ENCODE measurements at places on chromosomes 13 and 19.

DNA sequence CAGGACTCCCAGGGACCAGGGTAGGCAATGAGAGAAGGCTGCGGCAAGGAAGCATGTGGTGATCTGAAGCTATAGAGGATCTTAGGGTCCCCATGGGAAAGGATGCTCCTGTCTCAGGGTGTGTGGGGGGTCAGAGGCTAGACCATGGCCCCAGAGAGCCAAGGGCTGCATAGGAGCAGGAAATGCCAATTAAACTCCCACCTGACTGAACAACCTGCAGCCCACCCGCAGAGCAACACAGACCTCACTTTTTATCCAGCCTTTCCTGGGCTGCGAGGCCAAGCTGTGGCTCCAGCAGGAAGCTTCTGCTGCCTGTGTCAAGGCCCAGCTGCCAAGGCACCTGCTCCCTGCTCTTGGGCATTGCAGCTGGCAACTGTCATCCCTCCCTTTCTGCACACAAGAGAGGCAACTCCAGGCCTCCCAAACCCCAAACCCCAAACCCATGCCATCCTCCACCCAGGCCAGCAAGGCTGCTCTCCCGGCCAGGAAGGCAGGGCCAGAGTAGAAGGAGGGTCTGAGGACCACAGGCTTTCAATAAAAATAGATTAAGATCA, 290.1 kb downstream of the FOXO1 start:
- no peak for DNase-seq

DNA sequence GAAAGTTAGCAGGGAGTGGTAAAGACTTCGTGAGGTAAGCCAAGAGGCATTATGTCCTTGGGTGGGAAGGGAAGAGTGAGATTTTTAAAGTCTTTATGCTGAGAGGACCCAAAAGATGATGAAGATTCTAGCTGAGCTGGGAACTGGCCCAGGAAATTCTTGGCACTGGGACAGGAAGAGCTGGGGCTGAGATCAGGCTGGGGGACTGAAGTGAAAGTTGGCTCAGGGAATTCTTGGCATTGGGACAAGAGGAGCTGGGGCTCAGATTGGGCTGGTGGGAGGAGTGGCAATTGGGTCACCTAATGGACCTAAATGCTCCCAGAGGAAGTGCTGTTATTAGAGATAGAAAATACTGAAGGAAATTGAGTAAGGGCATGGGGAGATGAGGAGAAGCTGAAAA, 8.8 kb downstream of the SCEL start:
- DNase-seq, result peak; percentile 33

DNA sequence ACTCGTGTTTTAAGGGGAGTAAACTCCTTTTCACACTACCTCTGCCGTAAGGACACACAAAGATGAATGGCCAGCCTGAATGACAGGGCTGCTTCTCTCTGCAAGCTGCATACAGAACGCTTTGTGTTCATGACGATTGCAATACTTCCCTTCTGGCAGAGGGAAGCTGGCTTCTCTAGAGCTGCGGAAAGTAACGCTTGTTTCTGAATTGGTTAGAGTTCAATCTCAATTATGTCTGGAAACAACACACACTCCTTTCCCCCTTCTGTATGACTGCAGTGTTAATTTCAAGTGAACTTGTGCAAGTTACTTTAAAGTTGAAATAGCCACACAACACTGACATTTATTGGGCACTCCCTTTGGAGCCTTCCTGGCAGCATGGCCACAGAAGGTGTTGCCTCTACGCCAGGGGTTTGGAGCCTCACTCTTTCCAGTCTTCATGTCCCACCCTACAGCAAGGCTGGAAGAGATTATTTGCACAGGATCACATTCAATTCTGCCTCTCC, 242.6 kb downstream of the NDFIP2 start:
- DNase-seq, result no peak

- no peak for DNase-seq
These were observed at the start of gene ZIC5 for GRCh38 chr13:99971576-99972189. ZIC5 (minus strand) TSS chr13:99971767; CDS start chr13:99971603, 164 bp downstream.

DNA sequence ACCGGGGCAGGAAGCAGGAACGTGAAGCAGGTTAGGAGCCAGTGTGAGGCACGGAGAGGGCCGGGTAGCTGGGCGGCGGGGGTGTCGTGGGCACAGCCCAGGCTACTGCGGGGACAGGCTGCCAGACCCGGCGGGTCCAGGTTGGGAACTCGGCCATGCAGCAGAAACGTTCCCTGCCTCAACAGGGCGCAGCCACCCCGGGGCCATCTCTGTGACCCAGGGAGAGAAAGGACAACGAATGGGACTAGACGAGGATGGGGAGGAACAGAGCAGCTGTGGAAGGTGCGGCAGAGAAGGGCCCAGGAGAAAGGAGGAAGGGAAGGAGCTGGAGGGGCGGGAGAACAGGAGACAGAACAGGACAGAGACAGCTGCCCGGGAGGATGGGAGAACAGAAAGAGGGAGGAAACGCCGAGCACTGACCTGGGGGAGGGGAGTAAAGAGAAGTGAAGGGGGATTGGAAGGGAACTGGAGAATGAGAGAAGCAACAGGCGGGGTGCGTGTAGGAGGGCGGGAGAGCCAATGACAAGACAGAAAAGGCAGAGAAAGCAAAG, 12.9 kb upstream of the GARIN5A start:
- no peak for DNase-seq

DNA sequence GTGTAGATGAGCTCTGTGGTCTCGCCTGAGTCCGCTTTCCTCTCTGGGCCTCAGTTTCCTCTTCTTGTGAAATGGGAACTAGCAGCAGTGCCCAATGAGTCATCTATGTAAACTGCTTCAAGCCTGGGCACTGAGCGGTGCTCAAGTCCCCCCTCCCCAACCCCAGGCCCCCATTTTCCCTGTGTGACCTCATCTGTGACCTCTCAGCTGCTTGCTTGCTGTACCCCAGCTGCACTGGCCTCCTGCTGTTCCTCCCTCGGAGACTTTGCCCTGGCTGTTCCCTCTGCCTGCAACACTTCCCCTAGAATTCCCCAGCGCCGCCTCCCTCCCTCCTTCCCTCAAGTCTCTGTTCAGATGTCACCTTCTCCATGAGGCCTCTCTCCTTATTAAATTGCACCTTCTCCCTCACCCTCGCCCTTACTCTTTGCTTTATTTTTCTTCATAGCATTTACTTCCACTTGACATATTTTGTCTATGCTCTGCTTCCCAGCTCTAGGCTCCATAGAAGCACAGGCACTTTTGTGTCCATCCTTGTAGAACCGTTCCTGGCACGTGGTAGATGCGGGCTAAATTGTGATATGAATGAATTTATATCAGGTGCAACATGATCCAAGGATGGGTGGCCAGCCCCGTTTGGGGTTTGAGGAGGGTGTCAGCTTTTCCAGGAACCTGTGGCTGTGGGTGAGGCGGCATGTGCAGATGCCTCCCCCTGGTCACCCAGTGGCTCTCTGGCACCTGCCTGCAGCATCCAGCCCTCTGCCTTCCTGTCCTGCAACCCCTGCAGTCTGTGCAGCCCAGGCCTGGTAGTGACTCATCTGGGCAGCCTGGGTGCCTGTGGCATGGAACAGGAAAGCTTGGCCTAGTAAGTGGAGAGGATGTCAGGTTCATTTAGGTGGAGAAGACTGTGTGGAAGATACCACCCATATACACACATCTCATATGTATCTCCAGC, 26.3 kb downstream of the SIPA1L3 start:
- DNase-seq, result no peak

DNA sequence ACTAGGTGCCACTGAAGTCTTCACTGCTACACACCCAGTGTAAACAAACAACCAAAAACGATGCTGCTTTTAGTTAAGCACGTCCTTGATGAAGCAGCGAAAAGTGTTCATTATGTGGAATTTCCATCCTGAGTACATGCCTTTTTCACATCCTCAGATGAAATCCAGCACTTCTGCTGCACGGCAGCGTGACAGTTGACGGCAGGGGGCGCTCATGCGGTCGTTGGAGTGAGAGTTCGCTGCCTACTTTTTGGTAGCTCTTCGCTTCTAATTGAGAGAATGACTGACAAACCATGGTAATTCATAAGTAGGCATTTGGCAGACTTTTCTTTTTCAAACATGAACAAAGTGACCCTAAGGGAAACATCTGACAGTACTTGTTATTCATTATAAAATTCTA, 1124.9 kb downstream of the EFNB2 start:
- DNase-seq, result peak; percentile 4

- DNase-seq, result no peak
These were observed 328.6 kb downstream of the SUCLA2 start for GRCh38 chr13:47672245-47673008.

DNA sequence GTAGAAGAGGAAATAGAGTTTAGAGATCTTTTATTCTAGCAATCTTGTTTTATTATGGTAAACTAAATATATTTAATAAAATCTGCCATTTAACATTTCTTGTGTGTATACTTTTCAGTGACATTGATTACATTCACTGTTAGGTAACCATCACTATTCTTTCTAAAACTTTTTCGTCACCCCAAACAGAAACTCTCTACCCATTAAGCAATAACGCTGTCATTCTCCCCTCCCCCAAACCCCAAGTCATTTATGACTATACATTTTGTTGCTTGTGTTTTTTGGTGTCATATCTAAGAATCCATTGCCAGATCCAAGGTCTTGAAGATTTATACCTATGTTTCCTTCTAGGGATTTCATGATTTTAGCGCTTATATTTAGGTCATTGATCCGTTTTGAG, 10.6 kb downstream of the URI1 start:
- no peak for DNase-seq

DNA sequence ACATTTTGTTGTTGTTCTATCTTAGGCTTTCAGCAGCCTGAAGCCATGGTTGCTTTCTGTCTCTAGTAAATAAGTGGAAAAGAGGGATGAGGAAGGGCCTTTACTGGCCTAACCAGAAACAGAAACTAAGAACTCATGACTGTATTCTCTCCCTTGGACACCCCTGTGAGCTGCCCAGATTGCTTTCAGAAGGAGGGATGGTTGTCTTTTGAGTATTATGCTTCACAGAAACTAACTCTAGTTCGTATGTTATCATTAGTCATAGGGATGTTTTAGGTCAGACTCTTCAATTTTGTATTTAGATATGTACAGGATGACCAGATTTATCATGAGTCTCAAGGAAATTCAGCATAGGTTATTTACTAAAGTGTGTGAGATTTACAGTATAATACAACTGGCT, 17.5 kb downstream of the BORA start:
- DNase-seq, result no peak

DNA sequence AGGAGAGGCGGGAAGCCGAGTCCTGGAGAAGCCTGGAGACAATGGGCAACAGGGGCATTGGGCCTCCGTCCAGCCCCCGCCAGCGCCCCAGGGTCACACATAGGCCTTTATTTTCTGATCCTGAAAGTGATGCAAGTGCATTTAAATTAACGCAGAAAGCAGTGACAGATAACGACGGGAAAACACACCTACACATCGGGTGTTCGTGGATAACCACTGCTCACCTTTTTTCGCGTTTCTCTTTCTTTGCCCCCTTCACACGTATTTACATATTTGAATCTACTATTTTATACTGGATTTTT, 30.4 kb upstream of the GRTP1 start:
- DNase-seq, result no peak

DNA sequence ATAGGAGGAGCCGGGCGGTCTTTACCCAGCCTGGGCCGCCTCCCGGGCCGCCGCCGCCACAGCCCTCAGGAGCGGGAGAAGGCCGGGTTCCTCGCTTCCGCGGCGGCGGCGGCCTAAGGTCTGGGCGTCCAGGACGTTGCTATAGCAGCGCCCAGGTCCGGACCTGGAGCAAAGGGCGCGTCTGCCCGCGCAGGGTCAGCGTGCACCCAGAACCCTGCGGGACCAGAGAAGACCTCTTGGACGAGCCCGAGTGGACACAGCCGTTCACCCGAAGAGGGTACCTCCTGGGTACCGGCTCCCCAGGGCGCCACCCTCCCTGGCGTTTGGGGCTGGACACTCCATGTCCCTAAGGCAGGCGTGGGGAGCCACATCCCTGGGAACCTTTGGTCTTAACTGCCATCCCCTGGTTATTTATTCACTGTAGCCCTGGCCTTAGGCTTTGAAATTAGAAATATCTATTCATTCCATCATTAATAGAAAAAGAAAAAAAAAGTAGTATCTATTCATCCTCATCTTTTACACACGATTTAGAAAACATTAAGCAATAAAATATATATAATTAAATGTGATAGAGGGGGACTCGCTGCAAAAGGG, 2.4 kb downstream of the DZIP1 start:
- no peak for DNase-seq

GRCh38 chr13:46160471-46161066, 21.4 kb downstream of the LCP1 start:
- no peak for DNase-seq

GRCh38 chr19:29928831-29929230, 13.2 kb upstream of the URI1 start:
- no peak for DNase-seq

GRCh38 chr19:19740755-19741154, 7.8 kb upstream of the ZNF14 start:
- DNase-seq, result no peak

Measured in C1 segment of cervical spinal cord (tissue), 14 donors.